GM04503 (cell line): ENCODE measurements at places on chromosomes 16 and 17.

- no peak for DNase-seq
Measured at GRCh38 chr17:42050393-42051012, at the start of gene C17orf113. Gene C17orf113 (minus strand): TSS chr17:42050601. CDS start chr17:42043376, 7,225 bp downstream.

- peak; percentile 54 for DNase-seq
Measured at GRCh38 chr16:89873972-89874689, 739 bp downstream of the TCF25 start.

DNA sequence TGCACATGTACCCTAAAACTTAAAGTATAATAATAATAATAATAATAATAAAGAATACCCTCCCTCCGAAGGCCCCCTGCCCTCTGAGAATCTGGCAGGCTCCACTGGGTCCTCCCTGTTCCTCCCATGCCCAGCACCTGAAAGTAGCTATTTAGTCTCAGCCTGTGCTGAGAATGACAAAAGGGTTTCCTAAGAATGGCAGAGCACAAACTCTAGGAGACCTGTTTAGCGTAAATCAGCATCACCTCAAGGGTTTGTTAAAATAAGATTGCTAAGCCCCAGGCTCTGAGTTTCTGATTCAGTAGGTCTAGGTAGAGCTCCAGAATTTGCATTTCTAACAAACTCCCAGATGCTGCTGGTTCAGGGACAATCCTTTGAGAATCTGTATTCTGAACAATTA, 606.8 kb upstream of the CDH11 start:
- DNase-seq: no peak

GRCh38 chr16:29662000-29662728, 883 bp upstream of the SPN start:
- DNase-seq: no peak

DNA sequence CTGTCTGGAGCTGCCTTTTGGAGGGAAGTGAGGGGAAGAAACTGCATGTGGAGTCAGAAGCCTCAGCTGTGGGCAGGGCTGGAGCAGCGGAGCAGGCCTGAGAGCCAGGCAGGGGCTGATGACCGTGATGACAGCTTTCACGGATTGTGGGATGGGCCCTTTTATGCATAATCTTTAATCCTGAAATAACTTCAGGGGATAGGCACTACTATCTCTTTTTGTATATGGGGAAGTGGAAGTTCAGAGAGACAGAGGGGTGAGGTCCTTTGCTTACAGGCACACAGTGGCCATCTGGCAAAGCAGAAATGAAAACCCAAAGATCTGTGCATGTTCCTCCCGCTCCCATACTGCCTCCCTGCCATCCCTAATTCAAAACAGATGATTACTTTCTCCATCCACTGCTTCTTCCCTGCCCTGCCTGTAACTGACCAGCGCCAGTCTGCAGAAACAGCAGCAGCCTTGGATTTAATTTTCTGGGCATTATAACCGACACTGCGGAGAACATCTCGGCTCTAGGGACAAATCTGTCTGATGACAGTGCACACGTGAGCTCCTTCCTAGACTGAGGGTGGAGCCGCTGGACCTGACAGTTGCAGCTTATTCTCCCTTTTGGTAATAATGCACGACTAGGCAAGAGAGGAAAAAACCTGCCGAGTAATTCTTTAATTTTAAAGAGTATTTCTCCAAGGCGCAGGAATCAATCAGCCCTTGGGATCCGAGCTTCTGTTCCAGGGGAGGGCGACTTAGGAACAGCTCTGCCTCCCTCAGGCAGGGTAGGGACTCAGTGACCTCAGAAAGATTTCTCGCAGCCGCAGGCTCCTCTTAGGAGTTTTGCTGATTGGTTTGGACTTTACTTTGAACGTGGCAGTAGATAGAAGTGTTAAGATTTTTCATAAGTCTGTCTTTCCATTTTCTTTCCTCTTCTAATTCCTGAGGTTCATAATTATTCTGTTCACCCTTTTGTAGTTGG, 95.4 kb downstream of the UTP18 start:
- no peak for DNase-seq

DNA sequence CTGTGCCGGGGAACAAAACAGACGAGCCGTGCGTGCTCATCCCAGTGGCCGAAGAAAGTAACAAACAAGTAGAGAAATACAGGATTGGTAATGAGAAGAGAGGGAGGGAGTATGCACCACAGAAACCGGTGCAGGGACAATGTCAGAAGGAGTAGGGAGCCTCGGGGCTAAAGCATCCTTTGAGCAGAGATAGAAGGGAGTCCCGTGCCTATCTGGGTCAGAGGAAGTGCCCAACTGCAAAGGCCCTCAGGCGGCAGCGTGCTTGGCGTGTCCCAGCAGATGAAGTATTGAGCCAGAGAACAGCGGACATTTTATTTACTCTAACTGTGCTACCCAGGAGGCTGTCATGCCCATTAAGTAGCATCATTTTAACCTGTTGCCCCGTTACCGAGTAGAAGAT, 114.9 kb upstream of the CACNG5 start:
- DNase-seq: no peak

DNA sequence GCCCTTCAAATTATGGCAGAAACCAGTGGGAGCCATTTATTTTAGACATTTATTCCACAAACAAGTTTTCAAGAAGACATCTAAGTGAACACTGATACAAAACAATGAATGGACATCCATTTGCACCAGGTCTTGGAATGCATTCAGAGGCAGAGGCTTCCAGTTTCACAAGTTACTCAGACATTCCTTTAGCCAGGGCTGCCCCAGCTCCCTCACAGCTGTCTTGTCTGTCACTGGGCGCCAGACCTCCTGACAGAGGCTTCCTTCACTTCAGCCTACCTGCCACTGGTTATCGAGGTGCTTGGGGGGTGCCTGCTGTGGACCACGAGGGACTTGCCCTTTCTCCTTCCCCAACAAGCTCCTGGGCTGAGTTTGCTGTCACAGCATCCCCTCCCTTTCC, 19.2 kb downstream of the AQP8 start:
- no peak for DNase-seq

DNA sequence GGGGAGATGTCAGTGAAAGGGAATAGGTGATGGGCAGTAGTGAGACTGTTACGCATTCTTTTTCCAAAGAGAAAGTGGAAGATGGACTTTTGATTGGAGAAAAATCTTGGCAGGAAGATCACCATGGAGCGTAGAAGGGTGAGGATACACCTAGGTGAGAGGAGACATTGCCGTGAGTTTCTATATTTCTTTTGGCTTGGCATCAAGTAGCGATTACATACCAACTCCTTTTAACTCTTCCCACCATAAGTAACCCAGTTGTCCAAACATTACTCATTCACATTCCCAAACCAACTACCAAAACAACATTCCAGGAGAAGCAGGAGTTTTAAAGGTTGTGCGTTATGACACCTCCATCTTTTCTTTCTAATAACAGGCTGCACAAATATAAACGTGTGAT, 10.7 kb upstream of the KRT28 start:
- DNase-seq: no peak

DNA sequence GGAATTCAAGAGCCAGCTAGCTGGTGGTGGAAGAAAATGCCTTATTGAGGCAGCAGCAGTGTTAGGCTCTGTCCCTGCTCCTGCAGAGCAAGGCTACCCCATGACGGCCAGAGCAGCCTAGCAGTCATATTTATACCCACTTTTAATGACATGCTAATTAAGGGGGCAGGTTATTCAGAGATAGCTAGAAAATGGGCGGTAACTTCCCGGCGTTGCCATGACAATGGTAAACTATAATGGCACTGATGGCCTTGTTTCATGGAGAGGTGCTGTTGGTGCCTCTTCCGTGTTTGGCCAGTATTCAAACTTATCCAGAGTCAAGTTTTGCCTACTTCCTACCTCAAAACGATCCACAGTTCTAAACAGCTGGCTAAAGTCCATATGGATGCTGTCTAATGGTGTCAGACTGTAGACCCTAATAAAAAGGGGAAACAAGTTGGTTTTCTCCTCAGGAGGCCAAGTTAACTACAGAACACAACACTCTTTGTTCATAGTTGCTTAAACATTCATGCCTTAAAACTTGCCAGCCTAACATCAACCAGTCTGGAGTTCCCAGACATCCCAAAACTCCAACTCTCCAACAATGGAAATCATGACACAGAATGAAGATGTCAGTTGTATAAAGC, 3.7 kb upstream of the SCNN1B start:
- DNase-seq: no peak

DNA sequence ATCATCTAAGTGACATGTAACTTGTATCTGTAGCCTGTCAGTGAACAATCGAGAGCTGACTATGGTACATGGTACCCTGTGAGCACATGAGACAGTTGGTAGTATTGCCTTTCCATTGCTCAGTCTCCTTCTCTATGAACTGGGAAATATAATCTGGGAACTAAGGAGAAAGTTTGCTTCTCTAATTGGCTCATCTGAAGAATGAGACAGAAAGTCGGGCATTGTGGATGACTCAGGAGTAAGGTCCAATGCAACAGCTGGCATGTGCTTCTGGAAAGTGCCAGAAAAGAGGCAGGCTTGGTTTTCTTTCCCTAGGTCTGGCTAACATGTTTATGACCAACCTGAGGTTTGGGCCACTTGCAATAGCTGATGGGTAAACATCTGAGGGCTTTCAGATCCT, 51.9 kb downstream of the ZZEF1 start:
- peak; percentile 1 for DNase-seq

- no peak for DNase-seq
Measured at GRCh38 chr17:80822021-80822699, 169.5 kb upstream of the CHMP6 start.

DNA sequence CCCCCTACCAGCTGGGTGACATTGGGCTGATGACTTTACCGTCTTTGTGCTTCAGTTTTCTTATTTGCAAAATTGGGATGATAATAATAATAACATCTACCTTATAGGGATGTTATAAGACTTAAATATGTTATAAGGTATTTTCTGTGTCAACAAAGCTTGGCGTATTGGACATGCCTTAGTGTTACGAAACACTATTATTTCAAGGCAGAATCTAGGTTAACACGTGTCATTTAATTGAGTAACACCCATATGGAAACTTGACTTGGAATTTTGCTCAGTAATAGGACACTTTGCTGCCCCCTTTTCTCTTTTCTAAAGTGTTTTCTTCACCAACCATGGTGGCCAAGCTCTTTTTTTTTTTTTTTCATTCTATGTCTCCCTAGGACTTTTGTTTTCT, 294.2 kb upstream of the SALL1 start:
- no peak for DNase-seq

GRCh38 chr17:68102318-68102758, 66.8 kb downstream of the KPNA2 start:
- no peak for DNase-seq

- DNase-seq: no peak
Measured at GRCh38 chr16:11360641-11361373, 15.5 kb downstream of the RMI2 start.

- DNase-seq: no peak
Measured at GRCh38 chr16:50972876-50973275, 178.2 kb downstream of the SALL1 start.

DNA sequence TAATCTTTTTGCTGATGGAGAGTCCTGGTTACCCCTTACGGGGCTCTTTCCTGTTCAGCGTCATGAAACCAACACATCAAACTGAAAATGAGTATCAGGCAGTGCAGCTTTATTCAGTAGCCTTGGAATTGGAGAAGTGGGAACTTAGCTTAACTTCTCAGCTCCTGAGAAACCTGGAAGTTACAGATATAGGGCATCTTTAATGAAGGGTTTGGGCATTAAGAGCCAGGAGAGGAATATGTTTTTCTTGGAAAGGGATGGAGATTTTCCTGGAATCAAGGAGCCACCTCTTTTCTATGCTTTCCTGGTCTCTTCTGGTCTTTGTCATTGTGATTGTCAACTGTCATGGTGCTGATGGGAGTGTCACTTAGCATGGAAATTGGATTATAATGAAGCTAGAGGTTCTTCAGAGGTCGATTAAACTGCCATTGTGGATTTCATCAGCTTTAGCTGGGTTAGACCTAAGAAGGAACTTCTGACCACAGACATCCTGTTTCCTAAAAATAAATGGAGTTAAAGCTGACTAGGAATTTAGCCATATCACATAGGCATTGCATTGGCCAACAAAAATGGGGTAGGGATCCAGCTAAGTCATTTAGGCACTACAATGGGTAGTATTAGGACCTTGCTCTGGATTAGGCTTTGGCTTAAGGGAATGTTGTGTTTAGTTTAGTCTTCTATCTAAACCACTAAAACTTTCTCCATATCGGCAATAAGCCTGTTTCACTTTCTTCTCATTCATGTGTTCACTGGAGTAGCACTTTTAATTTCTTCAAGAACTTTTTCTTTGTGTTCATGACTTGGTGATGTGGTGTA, 186.4 kb downstream of the BCAS3 start:
- peak; percentile 4 for DNase-seq

- no peak for DNase-seq
Measured at GRCh38 chr16:23232806-23233205, 50.3 kb downstream of the SCNN1G start.

- DNase-seq: peak; percentile 76
Measured at GRCh38 chr16:31118223-31119155, 1.0 kb downstream of the KAT8 start.

DNA sequence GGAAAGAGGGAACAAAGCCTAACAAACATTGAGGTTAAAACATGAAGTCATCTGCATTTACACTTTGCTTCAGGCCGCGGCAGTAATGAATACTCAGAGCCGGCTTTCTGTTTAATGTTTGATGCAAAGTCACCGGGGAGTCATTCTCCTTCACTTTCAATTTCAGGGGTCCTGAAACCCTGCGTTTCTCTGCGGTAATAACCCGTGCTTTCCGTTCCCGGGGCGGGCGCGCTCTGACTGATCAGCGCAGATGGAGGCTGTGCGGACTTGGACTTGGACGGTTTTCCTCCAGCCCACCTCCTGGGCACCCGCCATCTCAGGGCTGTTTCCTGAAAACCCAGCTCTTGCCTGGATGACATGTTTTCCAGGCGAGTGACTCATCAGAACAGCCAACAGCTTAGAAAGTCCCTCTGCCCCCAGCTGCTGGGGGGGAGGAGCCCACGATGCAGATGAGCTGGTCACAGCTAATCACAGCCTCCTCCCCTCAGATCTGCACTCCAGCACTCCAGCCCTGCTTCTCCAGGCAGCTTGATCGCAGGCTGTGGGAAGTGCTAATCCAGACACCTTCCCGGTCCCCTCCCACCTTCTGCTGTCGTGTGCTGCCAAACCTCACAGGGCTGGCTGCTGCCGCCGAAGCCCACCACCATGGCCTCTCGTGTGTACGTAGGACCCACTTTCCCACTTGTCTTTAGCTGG, 158.6 kb upstream of the CHMP6 start:
- peak; percentile 93 for DNase-seq

GRCh38 chr17:43673516-43674323, 12.0 kb upstream of the MEOX1 start:
- DNase-seq: no peak

- DNase-seq: no peak
Measured at GRCh38 chr17:76734080-76734840, 2.9 kb downstream of the SRSF2 start.

DNA sequence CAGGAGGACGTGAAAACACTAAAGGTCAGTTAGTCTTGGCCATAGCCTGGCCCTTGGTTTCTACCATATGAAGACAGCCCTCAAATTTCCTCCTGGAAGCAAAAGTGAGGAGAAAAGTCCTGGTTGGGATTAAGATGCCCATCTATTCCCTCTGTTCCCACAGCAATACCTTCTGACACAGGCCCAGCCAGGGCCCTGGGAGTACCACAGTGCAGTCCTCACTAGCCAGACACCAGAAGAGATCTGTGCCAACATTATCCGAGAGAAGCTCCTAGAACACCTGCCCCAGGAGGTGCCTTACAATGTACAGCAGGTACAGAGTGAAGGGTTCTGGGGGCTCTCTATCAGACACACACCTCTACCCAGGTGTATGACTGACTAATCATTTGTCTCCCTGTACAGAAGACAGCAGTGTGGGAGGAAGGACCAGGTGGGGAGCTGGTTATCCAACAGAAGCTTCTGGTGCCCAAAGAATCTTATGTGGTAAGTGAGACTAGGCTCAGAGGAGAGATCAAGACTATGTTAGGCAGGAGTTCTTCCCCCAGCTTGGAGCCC, 4.1 kb downstream of the ERAL1 start:
- no peak for DNase-seq
